ENCODE measurements at places on chromosomes 2 and 18.

DNA sequence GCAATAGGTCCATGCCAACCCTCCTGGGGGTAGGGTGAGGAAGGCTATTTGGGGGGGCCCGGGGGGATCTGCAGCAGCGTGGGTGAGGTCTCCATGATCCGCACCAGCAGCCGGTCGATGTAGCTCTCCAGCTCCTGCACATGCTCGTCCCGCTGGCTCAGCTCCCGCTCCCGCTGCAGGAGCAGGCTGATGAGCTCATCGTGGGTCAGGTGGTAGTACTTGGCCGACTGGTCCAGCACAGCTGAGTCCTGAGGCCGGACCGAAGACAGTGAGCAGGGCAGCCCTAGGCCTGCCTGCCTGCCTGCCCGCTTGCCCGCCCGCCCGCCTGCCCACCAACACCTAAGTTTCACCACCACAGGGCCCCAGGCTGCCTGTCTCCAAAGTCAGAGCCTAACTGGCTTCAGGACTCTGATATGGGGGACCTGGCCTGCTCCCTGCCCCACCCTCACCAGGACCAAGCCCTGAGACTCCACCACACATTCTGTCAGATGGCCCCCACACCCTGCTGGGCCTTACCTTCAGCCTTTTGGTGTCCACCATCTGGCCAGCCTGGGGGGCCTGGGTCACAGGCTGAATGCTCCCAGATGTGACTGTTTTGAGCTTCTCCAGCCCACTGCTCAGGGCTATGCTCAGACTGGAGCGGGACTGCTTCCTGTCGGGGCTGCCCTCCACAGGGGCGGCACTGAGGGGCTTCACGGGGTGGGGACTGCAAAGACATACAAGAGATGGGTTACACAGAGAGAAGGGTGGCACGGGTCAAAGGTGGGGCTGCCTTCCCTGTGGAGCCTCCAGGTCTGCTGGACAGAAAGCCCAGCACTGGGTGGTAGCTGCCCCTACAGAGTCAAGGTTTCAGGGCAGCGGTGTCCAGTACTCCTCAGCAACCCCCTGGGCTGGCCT is 4.2 kb upstream of the SFXN5 start:
- DNase-seq, result no peak

- DNase-seq, result no peak
Observed at GRCh38 chr2:182360663-182361260, 66.1 kb downstream of the PDE1A start.

DNA sequence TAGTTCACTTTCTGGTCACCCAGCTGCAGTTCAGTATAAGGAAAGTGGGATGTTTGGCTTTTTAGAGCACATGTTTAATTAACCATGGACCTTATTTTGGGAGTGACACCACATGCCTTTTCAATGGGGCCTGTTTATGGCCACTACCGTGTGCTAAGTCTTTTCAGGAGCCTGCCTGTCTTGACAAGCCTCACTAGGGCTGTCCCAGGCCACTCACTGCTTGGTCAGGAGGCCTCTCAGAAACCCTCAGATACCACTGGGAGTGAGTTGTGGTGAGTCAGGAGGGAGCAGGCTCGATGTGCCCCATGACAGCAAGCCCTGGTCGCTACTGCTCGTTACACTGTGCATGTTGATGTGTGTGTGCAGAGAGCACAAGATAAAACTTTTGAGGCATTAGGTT is 123.0 kb downstream of the MAP4K4 start:
- DNase-seq, result no peak

DNA sequence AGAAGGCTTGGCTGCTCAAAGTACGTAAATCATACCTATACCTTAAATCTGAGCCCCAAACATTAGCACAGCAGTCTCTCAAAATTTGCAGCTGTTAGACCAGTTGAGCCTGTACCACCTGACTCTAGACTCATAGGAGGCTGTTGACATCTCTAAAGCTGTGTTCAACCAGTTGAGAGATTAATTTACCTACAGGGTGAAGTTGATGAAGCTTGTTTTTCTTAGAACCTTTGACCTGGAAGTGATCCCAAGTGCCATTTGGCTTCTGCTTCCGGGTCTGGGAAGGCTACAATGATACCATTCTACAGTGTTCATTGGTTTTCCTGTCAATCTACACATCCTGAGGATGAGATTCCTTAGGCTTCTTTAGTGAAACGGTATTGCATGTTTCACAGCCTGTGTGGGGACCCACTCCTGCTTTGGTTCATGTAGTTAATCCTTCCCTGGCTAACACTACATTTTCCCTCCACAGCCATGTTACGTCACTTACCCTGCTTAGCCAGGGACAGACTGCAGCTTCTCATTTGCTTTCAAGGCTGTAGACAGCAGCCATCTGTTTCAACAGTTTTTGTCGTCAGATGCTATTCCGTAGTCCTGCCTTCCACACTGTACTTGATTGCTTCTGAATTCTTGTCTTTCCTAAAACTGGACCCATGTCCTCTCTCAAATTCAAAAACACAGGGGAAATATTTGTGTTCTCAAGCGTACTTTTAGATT is 4.7 kb upstream of the IL1RL2 start:
- DNase-seq, result no peak

GRCh38 chr18:47313901-47314300 is 62.4 kb upstream of the SKOR2 start:
- no peak for DNase-seq

DNA sequence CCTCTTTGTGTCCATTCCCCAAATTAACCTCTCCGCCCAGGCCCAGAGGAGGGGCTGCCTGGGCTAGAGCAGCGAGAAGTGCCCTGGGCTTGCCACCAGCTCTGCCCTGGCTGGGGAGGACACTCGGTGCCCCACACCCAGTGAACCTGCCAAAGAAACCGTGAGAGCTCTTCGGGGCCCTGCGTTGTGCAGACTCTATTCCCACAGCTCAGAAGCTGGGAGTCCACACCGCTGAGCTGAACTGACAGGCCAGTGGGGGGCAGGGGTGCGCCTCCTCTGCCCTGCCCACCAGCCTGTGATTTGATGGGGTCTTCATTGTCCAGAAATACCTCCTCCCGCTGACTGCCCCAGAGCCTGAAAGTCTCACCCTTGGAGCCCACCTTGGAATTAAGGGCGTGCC is 13.5 kb downstream of the KHK start:
- no peak for DNase-seq

GRCh38 chr2:26049641-26050040 is 15.8 kb downstream of the RAB10 start:
- no peak for DNase-seq

DNA sequence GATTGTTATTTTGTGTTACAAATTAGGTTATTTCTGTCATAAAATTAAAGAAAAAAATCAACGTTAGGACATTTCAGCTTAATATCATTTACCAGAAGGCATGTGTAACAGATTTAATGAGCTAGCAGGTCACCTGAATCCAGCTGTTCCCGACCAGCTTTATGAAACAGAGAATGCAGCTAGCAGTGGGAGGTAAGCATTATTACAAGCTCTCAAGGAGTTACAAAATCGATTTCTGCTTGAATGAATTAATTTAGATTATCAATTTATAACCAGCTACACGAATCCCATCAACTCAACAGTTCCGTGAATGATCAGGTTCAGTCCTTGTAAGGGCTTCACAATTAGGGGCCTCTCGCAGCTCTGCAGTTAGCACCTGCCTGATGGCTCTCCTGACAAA is 211.9 kb downstream of the PTGR3 start:
- no peak for DNase-seq

DNA sequence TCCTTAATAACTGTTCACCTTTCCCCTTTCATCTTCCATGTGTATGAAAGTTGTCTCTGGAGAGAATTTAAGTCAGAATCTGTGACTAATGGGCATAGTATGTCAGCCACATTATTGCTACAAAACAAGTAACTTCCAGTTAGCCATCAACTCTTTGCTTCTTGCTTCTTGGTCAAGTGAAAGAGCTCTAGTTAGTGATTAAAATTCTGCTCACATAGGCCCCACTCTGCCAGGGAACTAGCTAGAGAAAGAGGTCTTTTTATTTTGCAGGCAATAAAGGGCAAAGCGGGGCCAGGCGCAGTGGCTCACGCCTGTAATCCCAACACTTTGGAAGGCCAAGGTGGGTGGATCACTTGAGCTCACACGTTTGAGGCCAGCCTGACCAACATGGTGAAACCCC is 64.6 kb downstream of the COLEC12 start:
- DNase-seq, result no peak

GRCh38 chr18:78704971-78705461 is 274.6 kb upstream of the SALL3 start:
- no peak for DNase-seq

DNA sequence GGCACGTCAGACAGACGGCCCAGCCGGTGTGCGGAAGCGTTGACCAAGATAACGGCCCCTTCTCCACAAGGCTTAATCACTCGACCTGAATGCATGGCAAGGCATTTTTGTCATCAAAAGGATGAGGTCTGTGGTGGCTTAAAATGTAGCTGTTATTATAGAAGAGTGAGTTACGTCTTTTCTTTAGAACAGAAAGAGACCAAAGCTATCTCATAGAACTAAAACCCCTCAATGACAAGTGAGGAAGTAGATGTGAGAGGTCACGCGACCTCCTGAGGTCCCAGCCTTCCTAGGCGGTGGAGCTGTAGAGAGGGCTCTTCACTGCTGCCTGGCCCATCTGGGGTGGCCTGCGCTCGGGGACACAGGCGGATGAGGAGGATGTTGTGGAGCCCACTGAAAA is 75.7 kb downstream of the LDLRAD4 start:
- DNase-seq, result no peak

- DNase-seq, result no peak
Observed at GRCh38 chr2:37753758-37754157, 82.3 kb upstream of the CDC42EP3 start.

- no peak for DNase-seq
Observed at GRCh38 chr2:235170016-235170415, 218.2 kb downstream of the SH3BP4 start.

DNA sequence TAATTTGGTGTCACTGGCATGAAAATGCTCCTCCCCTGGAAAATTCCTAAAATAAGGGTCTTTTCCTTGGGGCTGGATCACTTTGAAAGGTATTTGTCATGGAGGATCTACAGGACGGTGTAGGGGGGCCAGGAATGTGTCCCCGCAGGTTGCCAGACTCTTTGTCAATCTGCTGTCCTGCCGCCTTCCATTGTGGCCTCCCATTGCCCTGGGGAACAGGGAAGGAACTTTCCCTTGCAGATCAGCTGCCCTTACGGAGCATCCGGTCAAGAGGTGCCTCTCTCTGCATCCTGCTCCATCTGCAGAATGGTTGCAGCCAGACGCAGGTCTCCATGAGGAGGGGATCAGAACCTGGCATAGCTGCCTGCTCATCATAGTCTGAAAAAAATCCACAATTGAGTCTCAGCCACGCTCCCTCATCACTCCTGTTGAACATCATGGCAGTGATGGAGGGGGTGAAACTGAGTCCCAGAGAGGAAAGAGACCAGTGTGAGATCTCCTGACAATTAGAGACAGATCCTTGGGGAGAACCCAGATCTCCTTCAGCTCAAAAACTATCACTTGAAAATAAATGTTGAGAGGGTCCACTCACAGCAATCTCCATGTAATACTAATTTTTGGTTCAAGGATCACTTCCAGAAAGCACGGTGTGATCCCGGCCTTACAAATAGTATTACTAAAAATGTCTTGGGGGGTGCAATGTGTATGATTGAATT is 244.8 kb downstream of the MYCN start:
- no peak for DNase-seq

DNA sequence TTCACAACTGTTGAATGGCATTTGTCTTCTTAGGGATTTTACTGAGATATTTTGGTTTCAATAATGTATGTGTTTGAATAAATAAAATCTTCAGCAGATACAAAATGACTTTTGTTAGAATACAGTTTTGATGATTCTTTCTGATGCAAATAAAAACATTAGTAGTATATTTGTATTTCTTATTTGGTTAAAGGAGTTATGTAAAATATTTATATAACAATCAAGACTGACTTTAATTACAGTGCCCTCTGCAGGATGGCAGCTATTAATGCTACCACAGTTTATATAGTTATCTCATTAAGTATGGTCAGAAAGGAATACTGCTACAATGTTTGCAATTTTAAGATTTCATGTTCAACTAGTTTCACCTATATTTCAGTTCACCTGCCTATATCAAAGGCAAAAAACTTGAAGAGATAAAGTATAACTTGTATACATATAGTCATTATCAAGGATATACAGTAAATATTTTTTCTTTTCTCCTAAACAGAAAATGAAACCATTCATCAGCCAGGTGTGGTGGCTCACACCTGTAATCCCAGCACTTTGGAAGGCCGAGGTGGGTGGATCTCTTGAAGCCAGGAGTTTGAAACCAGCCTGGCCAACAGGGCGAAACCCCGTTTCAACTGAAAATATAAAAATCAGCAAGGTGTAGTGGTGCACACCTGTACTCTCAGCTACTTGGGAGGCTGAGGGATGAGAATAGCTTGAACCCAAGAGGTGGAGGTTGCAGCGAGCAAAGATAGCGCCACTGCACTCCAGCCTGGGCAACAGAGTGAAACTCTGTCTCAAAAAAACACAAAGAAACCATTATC is 19.8 kb downstream of the ARL5A start:
- DNase-seq, result no peak

Data from activated naive CD4-positive, alpha-beta T cell (primary cell).